ENCODE measurements at places on chromosomes 1 and 21.

- DNase-seq: no peak
These were observed 19.4 kb downstream of the VANGL2 start for GRCh38 chr1:160419838-160420169.

DNA sequence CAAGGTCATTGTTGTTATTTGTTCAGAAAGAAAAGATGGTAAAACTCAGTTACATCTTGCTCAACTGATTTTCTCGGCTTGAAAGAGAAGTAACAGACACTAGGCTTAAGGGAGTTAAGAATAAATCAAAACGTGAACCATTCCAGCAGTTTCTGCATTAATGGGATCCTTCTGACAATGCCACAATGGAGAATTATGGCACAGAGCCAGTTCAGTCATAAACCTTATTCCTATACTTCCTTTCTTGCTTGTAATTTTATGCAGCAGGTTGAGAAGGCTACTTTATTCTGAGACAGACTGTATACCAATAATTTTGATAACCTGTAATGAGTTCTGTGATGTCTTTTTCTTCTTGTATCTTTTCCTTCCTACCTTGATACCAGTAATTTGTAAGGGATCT lies 167.0 kb downstream of the C1orf21 start:
- DNase-seq: no peak

- DNase-seq: no peak
These were observed 1.2 kb downstream of the ITGA10 start for GRCh38 chr1:145908653-145909052.

- DNase-seq: no peak
These were observed 3.4 kb downstream of the LACTBL1 start for GRCh38 chr1:22969304-22969709.

DNA sequence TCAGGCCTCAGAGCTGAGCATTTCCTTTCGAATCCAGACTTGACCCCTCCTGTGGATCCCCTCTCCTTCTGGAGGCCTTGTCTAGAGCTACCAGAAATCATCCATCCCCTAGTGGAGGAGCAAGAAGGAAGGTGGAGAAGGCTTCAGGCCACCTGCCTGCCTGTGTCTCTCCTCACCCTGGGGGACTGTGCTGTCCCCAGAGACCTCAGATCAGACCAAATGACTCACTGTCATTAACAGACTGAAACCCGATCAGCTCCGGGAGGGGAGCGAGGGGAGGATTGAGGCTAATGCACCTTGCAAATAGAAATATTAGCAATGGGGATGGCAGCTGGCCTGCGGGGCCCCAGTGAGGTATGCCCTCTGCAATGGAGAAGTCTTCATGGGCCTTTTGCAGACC lies 2.1 kb downstream of the MYBPH start:
- DNase-seq: no peak

DNA sequence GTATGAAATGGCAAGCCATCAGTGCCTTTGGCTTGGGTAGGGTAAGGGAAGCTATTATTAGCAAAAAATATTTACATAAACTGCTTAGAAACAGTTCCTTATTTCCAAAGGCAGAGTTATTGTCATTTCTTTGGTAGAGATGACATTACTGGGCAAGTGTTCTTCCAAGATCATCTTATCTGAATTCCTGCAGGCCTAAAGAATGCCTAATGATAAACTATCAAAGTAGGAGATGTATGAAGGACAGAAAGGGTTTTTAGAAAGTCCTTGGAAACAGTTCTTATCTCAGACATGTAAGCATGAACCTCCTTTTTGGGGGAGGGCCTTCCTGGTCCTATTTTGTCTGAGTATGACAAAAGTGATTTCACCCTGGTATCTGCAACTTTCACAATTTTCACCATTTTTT lies 5.1 kb upstream of the FRRS1 start:
- DNase-seq: no peak

- DNase-seq: no peak
These were observed 93.8 kb downstream of the COQ8A start for GRCh38 chr1:227033880-227034279.

DNA sequence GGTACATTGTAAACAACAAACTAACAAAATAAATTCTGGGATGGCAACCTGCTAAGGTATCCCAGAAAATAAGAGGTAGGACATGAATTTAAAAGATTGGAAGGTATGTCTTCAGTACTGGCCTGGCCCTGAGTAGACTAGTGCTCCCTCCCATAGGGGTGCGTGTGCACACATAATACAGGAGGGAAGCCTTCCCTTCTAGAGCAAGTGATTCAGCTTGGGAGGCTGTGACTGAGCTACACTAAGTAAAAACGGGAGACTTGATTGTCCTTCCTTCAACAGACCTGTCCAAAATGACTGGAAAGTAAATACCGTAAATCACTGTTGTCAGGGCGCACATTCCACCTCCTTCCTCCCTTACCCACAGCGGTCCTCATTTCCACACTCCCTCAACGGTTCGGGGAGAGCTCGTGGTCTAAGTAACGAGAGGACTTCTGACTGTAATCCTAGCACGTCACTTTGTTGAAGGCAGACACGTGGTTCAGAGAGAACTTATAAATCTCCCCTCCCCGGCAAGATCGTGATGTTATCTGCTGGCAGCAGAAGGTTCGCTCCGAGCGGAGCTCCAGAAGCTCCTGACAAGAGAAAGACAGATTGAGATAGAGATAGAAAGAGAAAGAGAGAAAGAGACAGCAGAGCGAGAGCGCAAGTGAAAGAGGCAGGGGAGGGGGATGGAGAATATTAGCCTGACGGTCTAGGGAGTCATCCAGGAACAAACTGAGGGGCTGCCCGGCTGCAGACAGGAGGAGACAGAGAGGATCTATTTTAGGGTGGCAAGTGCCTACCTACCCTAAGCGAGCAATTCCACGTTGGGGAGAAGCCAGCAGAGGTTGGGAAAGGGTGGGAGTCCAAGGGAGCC lies at the start of gene TGFB2:
Gene TGFB2, plus strand, starts transcription at position 523 of the 859 bp plus-strand sequence. CDS start 1,366 bp downstream, outside the sequence.
- no peak for DNase-seq

Data from effector CD4-positive, alpha-beta T cell (primary cell).